ENCODE measurements at places on chromosomes 6 and 20.

- DNase-seq = no peak
Observed at GRCh38 chr6:21478883-21479539, 114.5 kb upstream of the SOX4 start.

DNA sequence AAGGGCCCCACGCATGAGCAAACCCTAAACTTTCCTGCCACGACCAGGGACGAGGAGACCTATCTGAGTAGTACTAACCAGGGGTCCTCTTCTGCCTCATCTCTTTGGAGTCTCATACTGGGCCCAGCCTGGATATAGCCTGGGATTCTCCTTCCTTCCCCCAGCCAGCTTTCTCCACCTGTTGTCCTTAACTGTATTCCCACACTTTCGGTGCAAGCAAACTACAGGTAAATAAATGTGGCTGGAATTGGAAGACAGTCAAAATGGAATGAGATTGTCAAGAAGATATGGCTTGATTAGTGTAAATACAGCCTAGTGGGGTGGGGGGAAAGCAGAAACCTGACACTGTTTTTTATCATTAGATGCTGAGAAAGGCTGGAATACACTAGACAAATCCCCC lies 23.5 kb upstream of the LY86 start:
- no peak for DNase-seq

DNA sequence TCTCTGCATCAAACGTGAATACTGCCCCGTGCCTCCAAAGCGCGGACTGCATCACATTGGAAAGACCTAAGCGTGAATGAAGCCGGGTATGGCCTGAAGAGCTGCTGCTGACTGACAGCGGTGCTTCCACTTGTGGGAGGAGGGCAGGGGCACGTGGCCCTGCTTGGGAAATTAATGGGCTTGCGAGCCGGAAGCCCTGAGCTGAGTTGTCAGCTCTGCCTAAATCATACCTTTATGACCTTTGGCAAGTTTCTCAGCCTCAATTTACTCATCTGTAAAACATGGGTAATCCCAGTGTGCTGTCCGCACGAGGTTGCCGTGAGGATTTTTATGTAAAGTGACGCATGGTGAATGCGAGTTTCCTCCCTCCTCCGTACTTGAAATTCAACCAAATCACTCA lies 67.0 kb upstream of the FOXQ1 start:
- DNase-seq = no peak

- no peak for DNase-seq
Observed at GRCh38 chr6:85496856-85497255, 47.0 kb downstream of the NT5E start.

- no peak for DNase-seq
Observed at GRCh38 chr20:54256202-54256601, 48.3 kb downstream of the PFDN4 start.

DNA sequence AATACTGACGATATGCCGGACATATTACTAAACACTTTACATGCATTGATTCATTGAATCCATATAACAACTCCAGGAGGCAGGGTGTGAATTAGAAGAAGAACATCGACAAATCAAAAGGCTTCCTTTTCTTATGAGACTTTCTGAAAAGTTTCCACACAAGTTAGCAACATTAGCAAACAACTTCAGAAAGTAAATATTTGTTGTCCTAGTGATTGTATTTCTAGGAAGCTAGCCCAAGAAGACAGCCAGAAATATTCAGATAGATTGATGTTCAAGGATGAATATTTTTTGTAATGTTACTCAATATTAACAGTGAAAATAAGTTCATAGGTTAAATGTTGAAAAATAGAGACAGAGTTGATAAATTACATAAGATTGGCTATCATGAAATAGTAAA lies 120.6 kb downstream of the GFRAL start:
- DNase-seq = no peak

DNA sequence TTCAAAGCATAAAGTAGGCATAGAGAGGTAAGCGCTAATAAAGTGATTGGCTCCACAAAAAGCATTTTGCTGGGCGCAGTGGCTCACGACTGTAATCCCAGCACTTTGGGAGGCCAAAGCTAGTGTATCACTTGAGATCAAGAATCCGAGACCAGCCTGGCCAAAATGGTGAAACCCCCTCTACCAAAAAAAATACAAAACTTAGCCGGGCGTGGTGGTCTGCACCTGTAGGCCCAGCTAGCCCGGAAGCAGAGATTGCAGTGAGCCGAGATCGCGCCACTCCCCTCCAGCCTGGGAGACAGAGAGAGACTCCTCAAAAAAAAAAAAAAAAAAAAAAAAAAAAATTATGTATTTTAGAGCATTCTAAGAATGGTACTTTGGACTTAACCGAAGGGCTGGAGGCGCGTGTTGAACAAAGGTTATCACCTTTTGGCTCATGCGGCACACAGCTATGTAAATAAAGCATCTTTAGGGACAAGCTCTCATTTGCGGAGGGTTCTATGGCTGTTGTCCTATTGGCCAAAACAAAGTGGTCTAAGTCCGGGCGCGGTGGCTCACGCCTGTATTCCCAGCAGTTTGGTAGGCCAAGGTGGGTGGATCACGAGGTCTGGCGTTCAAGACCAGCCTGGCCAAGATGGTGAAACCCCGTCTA lies 17.4 kb downstream of the HFE start:
- DNase-seq = no peak

GRCh38 chr20:56359212-56360132 lies 698 bp downstream of the FAM210B start:
- no peak for DNase-seq

DNA sequence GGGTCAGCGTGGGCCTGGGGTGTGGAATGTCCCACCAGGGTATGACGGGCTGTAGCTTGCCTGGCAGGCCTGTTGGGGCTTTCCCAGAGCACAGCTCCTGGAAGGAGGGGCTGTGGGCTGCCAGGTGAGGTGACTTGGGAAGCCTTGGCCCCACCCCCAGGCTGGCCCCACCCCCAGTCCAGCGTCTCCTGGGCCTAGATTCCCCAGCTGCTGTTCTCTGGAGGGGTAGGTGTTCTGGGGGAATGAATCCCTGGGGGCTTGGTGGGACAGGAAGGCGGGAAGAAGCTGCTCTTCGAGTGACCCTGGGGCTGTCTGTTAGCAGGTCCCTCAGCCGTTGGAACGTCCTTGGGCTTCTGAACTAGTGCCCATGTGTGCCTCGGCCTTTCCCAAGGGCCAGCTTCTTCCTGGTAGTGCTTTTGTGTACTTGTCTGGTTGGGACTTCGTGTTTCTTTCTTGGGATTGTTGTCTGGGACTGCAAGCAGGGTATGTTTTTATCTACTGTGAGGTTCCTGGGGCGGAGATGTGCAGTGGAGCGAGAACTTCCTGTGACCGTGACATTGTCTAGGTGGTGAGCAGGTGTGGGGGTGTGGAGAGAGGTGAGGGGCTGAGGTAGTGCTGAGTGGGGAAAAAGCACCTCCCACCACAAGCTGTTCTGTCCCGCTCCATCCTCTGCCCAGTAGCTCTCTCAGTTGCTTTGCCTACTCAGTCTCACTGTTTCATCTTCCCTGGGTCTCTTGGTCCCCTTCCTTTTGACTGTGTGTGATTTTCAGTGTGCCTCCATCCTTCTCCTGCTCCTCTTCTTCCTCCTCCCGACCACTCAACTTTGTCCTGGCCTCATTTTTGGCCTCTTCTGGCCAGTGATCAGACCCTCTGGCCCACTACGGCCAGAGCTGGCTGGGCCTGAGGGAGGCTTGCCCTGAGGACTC lies 1.3 kb upstream of the DDR1 start:
- no peak for DNase-seq

DNA sequence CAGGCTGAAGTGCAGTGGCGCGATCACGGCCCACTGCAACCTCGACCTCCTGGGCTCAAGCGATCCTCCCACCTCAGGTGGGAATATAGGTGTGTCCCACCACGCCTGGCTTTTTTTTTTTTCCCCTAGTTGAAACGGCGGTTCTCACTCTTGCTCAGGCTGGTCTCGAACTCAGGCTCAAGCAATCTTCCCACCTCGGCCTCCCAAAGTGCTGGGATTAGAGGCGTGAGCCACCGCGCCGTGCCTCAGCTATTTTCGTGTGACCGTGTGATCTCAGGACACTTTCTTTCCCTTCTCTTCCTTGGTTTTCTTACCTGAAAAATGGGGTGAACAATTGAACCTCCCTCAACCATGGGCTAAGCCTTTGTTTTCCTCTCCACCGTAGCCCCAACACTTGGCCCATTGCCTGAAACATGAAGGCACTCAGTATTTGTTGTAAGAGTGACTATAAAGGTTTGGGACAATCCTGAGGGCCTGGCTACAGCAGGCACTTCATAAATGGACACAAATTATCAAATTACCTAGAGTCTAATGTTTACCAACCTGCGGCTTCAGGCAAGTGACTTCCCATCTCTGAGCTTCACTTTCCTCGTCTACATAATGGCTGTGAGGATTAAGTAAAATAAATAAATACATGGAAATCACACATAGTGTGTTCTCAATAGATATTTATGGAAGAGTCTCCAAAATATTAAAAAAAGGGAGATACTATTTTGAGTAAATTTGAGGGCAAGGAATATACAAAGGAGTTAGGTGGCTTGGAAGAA lies 31.4 kb upstream of the ID1 start:
- no peak for DNase-seq

GRCh38 chr20:57785720-57786119 lies 75.9 kb upstream of the PMEPA1 start:
- DNase-seq = no peak

- no peak for DNase-seq
Observed at GRCh38 chr6:28985462-28986164, 19.5 kb downstream of the ZNF311 start.

DNA sequence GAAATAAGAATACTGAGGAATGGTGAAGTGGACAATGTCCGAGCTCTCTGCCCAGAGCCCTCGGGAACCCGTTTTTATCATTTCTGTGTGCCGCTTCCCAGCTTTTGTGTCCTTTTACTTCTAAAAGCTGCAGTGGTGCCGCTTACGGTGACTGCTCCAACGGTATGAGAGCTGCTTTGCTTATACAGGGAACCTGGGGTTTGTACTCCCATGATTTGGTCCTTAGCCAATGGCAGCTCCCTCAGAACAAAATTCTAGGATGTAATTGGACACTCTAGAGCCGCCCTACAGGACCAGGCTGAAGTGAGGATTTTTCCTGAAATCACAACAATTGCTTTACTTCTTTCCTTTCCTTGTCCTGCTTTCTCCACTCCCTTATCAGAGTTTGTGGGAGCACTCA lies 24.2 kb upstream of the PCSK2 start:
- no peak for DNase-seq

GRCh38 chr6:79453558-79454042 lies 83.6 kb downstream of the LCA5 start:
- DNase-seq = no peak

GRCh38 chr6:15465212-15465611 lies 197.6 kb downstream of the DTNBP1 start:
- DNase-seq = no peak

- no peak for DNase-seq
Observed at GRCh38 chr6:71250099-71250602, 38.5 kb upstream of the OGFRL1 start.

DNA sequence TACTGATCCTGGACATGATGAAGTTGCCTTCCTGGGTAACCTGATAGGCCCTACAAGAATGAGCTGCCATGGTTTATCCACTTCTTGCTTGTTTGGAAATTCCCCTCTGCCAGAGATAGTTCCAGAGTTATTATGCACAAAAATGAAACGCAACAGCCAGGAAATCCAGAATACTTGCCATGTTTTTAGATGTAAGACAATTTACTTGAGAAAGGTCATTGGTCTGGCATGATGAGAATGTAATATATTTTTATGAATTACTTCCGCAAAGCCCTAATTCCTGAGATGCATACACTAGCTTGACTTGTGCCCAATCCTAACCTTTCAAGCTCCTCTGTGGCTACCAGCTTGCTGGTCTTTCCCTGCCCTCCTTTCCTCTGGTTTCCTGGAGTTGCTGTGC lies 27.9 kb upstream of the NT5E start:
- DNase-seq = no peak

DNA sequence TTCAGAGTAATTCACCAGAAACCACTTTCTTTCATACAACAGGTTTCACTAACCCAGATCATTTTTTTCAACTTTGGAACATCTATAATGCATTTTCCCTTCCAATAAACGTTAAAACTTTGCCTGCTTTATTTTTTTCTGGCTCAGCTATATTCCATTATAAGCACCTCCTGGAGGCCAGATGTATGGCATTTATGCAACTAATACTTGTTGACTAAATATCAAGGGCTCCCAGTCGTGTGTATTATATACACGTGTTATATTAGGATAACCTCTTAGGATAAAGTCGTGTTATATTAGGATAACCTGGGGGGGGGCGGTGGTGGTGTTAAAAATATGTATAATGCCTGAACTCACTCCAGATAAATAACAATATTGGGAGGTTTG lies 6.7 kb downstream of the OPN5 start:
- DNase-seq = no peak

DNA sequence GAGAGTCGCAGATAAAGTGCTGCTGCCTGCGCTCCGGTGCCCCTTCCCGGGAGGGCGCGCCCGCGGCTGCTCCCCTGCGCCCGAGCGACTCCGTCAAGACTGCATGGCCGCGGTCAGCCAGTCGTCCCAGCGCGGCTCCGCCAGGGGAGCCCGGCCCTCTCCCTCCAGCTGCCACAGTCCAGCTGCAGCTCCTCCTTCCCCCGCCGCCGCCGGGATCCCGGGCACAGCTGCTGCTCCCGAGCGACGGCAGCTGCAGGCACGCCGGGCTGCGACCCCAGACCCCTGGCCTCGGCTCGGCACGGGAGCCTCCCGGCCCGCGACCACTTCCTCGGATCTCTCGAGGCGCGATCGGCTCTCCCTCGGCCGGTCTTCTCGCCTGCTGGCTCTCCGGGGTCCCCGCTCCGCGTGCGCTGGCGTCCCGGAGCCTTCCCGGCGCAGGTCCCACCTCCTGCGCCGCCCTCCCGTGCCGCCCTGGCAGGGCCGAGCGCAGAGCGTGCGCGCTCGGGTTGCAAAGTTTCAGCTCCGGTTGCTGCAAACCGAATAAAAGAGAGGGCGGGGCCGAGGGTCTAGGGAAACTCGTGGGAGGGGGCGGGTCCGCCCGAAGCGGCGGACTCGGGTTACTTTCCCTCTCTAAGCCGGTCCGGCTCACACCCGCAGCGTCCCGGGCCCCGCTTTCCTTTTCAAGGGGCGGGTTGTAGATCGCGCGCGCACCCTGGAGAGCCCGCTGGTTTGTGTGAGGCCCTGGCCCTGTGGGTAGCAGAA lies at the start of gene CNKSR3:
Gene CNKSR3, minus strand, starts transcription at position 542 of the 762 bp plus-strand sequence. CDS start 571 bp downstream, outside the sequence.
- DNase-seq = no peak

DNA sequence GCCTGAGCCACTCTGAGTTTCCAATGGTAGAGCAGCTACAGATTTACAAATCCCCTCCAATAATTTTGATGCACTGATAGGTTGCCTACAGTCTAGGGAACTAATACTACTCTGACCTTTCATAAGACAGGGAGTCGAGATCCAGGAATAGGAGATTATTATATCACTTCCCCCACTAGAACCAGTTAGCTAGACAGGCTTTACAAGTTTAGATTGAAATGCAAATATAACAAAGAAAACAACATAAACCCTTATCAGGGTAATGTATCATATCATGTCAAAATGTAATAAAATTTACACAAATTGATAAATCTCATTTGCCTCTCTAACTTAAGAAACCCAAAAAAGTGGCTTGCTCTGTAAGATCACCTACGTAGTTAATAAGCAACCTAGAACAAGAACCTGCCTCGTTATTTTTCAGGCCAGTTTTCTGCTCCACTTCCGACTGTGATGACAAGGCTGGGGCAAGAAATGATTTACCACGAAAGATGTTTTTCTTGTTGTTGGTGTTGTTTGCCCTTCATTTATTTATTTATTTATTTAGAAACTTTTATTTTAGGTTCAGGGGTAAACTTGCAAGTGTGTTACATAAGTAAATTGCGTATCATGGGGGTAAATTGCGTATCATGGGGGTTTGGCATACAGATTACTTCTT lies 504.2 kb upstream of the ID4 start:
- no peak for DNase-seq

- no peak for DNase-seq
Observed at GRCh38 chr20:40584130-40584809, 104.8 kb downstream of the MAFB start.

Data from activated T-cell treated with anti-CD3 and anti-CD28 coated beads for 4 hours (primary cell).